ENCODE measurements at places on chromosomes 1 and 21.

DNA sequence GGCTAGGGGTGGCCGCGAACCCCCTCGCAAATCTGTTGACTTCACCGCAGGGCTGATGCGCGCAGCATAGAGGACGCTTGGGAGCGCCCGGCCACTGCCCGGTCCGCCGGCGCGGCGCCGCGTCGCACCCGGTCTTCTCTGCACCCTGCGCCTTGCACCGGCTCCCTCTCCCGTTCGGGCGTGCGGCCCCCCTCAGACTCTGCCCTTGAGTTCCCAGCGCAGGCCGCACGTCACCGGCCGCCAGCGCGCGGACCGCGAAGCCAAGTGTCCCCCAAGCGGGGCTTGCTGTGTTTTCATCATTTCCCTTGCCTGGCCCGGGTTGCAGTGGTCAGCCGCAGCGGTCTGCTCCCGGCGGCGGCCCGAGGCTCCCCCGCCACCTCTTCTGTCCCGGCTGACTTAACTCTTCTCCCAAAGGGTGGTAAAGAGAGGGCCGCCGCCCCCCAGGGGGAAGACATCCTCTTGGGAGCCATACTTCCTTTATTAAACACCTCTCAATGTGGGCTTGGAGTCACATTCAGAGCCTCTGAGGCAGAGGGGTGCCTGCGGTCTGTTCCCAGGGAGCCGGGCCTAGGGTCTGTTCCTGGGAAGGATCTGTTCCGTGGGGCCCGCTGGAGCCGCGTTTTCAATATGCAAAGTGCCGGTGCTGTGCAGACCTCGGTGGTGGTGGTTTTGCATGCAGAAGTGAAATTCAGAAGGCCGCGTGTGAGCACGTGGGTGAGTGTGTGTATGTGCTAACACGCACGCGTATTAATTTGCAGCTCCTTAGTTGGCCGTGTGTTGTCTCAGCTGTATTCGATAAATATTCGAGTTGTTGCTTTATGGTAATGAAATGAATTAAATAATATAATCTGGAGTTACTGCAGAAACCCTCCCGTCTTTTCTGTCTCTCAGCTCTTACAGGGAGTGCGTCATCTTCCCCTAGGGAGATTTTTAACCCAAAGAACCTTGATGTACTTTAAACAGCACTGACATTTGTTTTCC, 17.6 kb downstream of the PBX1 start:
- no peak for DNase-seq

DNA sequence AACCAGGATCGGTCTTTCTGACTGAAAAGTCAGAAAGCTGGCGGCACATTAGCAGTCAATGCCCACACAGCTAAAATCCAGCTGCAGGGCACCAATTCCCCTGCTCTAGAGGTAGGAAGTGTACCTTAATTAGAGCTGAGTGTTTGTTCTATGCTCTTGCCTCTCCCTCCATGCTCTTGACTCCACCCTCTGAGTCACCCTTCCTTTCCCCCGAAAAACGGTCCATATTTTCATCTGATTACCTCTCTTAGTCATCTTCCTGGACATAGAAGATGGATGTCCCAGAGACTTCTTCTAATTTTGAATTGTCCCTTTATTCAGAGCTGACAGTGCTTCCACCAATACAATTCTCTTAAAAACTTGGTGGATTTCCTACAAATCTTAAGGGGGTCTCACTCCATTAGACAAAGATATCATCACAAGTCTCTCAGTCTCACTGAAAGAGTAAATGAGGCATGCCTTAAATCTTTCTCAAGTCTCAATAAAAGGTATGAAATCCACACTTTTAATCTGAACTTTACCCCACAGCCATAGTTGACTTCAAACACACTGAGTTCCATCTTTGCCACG, 44.1 kb upstream of the SLC19A1 start:
- DNase-seq = no peak

DNA sequence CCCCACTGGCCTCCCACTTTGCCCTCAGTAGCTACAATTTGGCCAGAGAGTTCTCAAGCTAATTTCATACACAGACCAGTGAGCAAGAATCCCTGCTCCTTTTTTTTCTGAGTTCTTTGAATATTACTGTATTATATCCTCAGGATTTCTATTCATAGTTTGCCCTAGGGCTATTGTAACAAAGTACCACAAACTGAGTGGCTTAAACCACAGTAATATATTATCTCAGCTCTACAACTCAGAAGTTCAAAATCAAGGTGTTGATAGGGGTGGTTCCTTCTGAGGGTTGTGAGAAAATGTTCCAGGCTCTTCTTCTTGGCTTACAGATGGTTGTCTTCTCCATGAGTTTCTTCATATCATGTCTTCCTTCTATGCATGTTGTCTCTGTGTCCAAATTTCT, 289.4 kb upstream of the ESRRG start:
- no peak for DNase-seq

DNA sequence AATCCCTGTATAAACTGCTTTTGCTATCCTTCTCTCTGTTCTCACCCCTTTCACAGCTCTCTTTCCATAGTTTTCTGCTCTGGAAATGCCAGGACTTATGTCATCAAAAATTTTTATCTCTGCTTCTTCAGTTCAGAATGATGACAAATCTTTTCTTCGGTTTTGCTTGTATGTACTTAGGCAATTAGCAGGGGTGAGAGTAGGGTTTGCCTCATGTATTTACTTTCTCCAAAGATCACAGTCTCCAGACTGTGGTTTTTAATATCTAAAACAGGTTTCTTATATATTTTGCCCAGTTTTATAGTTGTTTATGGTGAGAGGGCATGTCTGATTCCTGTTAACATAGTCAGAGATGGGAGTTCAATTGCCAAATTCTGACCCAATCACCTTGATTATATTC, 235.4 kb upstream of the LYPLAL1 start:
- no peak for DNase-seq

DNA sequence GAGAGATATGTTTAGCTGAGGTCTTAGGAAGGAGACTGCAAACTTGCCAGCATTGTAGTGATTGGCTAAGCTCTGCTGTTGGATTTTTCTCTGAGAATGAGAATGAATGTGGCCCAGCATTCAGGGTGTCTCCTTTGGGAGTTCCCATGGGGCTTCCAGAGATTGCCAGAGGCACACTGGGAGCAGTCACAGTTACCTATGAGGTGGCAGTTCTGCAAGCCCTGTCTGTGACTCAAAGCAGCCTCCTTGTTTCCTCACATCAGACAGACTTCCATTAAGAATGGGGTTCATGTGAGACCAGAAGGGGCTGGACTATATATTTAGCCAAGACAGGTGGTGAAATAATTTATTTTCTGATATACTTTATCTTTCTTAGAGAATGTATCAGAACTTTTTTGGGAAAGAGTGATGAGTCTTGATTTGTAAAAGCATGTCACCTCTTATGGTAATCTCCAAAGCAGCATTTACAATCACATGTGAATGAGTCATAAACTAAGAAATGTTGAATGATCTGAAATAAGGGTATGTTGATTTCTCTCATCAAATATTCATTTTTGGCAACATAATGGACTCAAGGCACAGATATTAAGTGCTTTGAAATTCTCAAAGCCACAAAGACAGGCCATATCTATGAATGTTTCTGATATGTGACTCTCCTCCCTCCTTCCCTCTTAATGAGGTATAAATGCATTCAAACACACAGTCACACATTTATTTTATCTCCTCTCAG, 9.5 kb upstream of the SLC19A2 start:
- no peak for DNase-seq

- DNase-seq = no peak
These were observed 274.4 kb downstream of the PCP4 start for GRCh38 chr21:40141621-40142020.

DNA sequence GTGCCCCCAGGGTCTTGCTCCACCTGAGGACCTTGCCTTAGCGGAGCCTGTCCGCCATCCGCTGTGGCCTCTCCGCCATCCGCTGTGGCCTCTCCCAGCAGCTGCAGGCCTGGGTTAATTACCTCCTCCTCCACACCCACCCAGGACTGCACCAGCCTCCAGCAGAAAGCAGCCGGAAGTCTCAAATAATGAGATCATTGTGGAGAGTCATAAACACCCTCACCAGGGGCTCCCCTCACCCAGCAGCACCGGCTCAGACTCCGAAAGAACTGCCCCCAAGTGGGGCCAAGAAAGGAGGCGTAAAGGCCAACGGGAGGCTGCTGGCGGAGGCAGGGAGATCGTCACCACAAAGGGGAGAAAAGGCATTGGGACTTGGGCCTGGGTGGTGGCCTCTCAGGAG, 10.7 kb upstream of the GPR153 start:
- DNase-seq = no peak

- no peak for DNase-seq
These were observed 53.3 kb upstream of the TSPAN2 start for GRCh38 chr1:115142616-115143015.

- DNase-seq = no peak
These were observed 9.2 kb downstream of the FCRL3 start for GRCh38 chr1:157691285-157691920.

- no peak for DNase-seq
These were observed 853.0 kb downstream of the NCAM2 start for GRCh38 chr21:21851205-21851604.

DNA sequence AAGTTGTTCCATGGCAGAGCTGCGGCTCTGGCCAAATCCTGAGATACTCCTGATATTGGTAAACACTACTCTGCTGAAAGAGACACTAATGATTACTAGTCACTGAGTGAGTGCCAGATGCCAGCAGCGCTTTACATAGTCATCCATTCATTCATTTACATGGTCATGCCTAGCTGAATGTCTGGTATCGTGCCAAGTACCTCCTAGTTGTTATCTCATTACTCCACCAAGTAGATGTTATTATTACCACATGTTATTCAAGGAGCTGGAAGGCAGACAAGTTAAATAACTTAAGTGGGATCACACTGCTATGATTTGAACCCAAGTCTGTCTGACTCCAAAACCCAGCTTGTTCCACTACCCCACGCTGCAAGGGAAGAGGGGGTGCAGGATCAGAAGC, 4.7 kb downstream of the OLFML2B start:
- DNase-seq = no peak

- no peak for DNase-seq
These were observed 86.9 kb downstream of the ADARB1 start for GRCh38 chr21:45161038-45161945.

DNA sequence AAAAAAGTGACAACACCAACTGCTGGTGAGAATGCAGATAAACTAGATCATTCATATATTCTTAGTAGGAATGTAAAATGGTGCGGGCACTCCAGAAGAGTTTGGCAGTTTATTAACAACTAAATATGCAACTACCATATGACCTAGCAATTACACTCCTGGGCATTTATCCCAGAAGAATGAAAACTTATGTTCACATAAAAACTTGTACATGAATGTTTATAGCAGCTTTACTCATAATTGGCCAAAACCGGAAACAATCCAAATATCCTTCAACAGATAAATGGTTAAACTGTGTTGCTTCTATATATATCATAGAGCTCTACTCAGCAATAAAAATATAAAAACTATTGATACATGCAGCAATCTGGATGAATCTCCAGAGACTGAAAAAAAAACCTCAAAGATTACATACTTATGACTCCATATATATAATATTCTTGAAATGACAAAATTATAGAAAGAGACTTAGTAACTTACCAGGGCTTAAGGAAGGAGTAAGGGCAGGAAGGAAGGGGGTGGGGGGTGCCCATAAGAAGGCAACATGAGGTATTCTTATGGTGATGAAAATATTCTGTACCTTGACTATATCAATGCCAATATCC, 99.9 kb downstream of the KCNH1 start:
- no peak for DNase-seq

GRCh38 chr1:63819795-63820194, 46.0 kb downstream of the ROR1 start:
- DNase-seq = no peak

GRCh38 chr21:39483917-39484316, 32.1 kb downstream of the SH3BGR start:
- no peak for DNase-seq

GRCh38 chr21:44918581-44919033, 2.1 kb downstream of the ITGB2 start:
- no peak for DNase-seq

DNA sequence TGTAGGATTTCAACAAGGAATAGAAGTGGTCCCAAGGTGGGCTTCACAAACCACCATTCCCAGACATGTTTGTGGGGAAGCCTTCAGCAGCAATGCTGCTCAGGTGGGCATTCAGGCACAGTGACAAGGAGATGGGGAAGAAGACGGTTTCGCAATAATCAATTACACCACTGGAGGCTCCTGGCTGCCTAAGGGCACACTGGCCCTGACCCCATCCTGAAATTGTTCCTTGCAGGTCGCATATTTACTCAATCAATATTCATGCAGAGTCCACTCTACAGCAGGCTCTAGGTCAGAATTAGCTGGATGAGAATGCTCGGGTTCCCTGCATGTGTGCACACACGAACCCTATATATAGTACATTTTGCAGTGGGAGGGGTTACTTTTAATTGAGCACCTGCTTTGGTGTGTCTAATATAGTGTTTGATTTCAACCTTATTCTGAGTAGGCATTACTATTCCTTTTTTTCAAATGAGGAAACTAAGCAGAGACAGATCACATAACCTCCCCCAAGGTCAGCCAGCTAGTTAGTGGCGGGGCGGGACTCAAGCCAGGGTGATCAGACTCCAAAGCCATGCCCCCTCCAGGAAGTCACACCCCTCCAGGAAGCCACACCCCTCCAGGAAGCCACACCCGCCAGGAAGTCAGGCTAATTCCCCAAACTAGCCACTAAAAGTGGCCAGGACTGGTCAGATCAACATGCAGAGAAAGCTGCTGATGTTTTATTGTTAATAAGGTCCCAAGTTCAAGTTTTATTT, 106.5 kb downstream of the HLCS start:
- DNase-seq = peak; percentile 37

DNA sequence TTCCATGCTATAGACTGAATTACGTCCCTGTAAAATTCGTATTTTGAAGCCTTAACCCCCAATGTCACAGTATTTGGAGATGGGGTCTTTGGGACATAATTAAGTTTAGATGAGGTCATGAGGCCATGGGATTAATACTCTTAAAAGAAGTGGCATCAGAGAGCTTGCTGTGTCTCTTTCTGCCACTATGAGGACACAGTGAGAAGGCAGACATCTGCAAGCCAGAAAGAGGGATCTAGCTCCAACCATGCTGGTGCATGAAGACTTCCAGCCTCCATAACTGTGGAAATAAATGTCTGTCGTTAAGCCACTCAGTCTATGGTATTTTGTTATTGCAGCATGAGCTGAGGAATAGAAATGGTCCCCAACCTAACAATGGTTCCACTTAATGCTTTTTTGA, 99.0 kb downstream of the LTN1 start:
- no peak for DNase-seq

DNA sequence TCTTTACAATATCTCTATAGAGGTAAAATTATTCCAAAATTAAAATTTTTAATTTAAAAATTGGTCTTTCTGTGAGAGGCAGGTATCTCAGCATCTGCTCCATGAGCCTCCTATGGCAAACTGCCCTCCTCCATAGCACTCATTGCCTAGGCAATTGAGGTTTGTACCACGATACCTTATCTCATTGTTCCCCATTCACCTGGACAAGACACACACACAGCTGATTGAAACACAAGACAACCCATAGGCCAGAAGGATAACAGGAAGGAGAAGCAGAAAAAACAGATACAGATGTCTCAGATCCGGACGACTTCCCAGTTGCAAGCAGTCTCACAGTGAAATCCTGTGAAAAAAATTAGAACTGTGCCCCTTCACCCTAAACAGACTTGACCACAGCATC, 24.3 kb downstream of the RHBDL2 start:
- DNase-seq = no peak

All from CD4-positive, alpha-beta T cell treated with Interleukin-2 at 100 ng/mL for 4 hours (primary cell).